ENCODE measurements at places on chromosomes 7 and 10.

GRCh38 chr10:37739181-37739580 lies 118.2 kb downstream of the ZNF248 start:
- no peak for DNase-seq

DNA sequence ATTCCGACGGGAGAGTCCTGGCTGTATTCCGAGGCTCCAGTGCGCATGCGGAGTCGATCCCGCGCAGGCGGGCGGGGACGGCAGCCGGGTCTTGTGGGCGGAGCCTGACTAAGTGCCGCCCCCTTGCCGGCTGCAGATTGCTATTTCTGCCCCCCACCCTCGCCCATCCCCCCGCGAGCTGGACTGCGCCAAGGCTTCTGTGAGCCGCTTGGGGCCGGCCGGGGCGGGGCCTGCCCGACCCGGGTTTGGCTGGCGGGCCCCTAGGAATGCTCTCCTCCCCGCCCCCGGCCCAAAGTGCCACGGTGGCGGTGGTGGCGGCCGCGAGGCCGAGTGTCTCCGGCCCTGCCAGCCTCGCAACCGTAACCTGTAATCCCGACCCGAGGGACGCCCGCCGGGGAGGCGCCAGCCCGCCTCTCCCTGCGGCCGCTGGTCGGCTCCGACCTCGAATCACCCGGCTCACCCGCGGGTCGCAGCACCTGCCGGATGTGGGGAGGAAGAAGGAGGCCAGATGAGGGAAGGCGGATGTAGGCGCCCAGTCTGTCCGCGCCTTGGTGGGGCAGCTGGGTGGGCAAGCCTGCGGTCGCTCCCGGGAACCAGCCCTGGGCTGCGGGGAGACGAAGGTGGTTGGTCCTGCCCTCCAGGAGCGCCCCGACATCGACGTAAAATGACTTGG lies 702 bp upstream of the KAZALD1 start:
- DNase-seq: peak; percentile 92

GRCh38 chr10:15254808-15255648 lies 86.5 kb upstream of the NMT2 start:
- DNase-seq: no peak

GRCh38 chr10:103793429-103793828 lies 61.9 kb downstream of the SH3PXD2A start:
- no peak for DNase-seq

- DNase-seq: no peak
These were observed 44.0 kb upstream of the COL1A2 start for GRCh38 chr7:94350734-94351133.

- DNase-seq: peak; percentile 47
These were observed 49.6 kb downstream of the PDE1C start for GRCh38 chr7:32020551-32021159.

GRCh38 chr7:29105191-29105590 lies 41.1 kb downstream of the CPVL start:
- no peak for DNase-seq

- DNase-seq: no peak
These were observed 148.2 kb upstream of the GPR22 start for GRCh38 chr7:107321611-107322010.

- DNase-seq: no peak
These were observed 36.7 kb downstream of the NKX2-3 start for GRCh38 chr10:99569253-99569939.

- no peak for DNase-seq
These were observed 126.7 kb upstream of the ZMIZ1 start for GRCh38 chr10:78942091-78942501.

- DNase-seq: no peak
These were observed 334.0 kb downstream of the SORCS1 start for GRCh38 chr10:106830471-106830870.

DNA sequence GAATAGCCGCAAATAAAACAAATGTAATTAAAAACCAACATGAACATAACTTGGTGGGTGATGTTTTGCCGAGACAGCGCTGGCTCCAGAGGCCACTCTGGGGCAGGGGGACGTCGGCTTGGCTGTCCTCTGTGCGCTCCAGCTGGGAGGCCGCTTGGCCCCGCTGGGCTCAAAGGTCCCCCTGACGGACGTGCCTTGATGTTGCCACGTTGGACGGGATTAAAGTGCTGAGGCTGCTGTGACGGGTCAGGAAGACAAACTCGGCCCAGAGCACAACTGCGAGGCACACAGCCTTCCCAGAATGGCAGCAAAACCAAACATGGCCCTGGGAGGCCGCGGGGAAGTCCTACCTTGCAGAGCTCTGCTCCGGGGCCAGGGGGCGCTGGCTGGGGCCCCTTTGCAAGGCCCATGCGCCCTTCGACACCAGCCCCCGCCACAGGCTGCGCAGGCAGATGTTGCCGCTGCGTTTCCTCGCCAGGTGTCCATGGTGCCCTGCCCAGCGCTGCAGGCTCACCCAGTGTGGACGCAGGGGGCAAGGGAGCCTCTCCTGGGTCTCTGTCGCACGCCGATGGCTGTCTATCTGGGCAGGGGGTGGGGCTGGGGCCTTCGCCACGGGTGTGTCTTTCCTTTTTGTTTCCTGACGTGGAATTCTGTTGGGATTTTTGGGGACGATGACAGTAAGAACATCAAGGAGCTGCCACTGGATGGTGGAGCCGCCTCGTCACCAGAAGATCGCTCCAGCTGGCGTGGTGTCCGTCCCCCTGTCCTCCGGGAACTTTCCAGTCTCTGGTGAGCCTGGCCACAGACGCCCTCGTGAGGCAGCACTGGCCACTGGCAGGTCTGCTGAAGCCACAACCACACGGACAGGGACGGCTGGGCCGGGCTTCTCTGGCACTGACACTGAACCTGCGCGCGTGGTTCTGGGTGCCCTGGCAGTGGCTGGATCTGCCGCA lies 99.6 kb upstream of the DIP2C start:
- peak; percentile 79 for DNase-seq

DNA sequence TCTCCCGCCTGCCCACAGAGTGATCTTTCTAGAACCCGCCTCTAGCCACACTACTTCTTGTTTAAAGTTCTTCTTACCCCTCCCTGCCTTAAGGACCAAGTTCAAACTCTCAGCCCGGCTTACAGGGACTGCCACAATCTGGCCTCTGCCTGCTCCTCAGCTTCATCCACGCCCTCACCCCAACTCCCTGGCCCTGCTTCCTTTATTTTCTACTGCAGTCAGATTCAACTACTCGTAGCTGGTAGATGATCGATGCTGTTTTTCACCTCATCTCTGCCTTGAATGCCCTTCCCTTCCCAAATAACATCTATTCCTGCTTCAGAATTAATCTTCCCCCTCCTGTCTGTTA lies 508.5 kb downstream of the RPS24 start:
- no peak for DNase-seq

DNA sequence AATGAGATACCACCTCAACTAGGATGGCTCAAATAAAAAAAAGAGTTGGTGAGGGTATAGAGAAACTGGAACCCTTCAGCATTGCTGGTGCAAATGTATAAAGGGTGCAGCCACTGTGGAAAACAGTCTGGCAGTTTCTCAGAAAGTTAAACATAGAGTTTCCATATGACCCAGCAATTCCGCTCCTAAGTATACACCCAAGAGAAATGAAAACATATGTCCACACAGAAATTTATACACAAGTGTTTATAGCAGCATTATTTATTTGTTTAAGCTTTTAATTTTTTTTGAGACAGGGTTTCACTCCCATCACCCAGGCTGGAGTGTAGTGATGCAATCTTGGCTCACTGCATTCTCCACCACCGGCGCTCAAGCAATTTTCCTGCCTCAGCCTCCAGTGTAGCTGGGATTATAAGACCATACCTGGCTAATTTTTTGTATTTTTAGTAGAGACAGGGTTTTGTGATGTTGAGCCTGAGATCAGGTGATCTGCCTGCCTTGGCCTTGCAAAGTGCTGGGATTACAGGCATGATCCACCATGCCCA lies 118.2 kb upstream of the KIF5B start:
- peak; percentile 34 for DNase-seq

Measured in fibroblast of gingiva (primary cell).